Activated CD4-positive, alpha-beta T cell treated with anti-CD3 and anti-CD28 coated beads, Interleukin-2, amount 50 U/mL, for 1 hour (primary cell): ENCODE measurements at places on chromosomes 1 and 21.
A peak's percentile ranks its signal among the peaks of the same experiment; 100 is the strongest.

DNA sequence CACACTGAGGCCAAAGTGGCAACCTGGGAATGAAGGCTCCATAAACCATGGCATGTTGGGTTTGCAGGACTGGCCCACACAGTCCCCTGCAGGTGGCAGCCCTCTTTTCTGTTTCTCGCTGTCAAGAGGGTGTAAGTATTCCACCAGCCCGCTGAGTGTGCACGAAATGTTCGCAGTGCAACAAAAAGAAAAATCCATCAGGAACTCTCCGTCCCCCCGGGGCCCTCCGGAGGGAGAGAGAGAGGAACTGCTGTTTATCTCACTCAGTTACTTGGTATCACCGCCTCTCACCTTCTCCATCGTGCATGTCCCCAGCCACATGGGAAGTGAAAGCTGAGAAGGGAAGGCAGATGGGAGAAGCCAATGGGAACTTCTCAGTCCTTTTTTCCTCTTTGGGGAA is 38.3 kb downstream of the NCF2 start:
- no peak for DNase-seq

GRCh38 chr1:156766298-156767100 is 836 bp upstream of the PRCC start:
- DNase-seq: no peak

GRCh38 chr1:236736761-236737160 is 50.5 kb downstream of the ACTN2 start:
- DNase-seq: no peak

- DNase-seq: no peak
Observed at GRCh38 chr21:45288441-45288841, 746 bp upstream of the POFUT2 start.

DNA sequence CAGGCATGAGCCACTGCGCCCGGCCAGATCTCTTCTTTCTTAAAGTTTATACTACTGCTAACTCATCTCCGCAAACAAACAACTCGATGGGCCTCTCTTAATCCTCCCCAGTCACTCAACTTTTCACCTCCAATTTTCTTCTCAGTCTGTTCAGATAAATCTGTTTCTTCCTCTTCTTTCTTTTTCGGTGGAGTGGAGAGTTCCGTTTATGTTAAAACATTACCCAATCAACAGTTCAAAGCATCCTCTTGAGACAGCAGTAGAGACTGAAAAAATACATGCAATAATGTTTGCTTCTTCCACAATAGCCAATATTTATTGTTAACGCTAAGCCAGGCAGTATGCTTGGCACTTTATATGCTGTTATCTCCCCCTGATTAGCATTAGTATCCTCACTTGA is 1.4 kb upstream of the ANKRD13C start:
- no peak for DNase-seq

DNA sequence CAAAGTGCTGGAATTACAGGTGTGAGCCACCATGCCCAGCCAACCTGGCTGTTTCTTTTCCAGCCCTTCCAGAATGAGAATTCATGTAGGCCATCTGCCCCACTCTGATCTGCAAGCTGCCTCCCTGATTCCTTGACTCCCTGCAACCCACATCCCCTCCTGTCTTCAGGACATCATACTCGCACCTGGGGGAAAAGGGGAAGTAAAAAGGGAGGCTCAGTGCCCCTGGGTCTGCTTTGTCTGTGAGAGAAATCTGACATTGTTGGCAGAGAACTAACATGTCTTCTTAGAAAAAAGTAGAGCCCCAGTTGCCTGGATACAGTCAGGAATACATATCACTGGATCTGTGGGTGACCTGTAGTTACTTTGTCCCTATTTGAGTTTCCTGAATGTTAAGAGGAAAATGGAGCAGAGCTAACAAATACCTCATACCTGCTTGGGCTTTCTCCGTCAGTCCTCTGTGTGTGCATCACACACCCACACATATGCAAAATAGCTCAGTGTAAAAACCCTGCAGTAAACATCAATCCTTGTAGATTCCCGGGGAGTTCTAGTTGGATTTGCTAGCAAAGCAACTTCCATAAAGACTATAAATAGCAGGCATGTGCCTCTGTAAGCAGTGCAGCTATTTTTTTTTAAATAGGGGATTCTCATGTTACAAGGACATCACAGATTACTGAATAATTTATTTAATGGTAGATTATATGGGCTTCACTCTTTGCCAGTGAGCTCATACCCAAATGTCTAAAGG is 62.9 kb downstream of the TEX35 start:
- DNase-seq: no peak

DNA sequence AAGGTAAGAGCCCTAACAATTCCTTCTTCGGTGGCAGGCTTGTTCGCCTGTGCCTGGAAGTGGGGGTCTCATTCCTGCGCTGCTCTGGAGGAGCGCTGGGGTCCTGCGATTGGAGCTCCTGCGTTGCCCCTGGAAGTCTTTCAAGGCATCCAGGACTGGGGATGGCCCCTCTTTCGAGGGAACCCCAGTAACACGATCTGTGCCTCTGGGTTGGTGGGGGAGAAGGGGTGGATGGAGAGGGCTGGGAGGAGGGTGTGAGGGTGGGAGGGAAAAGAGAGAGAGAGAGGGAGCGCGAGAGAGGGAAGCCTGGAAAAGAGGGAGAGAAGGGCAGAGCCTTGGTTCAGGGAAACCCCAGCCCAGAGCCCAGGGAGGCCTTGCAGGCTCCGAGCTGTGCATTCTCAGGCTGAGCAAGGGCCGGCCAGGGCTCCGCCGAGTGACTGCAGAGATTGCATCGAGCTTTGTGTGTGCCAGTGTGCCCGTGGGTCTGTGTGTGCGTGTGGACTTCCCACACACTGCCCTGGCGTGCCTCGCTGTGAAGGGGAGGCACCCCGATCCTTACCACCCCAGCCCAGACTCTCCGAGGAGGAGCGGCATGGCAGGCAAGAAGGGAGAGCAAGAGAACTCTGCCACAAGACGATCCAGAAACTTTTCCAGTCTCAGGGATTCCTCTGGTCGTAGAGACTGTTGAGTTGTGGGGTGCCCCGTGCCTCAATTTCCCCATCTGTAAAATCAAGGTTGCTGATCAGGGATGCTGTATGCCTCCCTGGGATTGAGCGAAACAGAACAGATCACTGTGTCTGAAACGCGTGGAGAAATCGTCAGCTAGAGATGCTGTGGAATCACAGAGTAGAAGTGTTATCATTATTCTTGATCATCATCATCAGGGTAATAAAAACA is 619 bp downstream of the BCL9 start:
- no peak for DNase-seq

DNA sequence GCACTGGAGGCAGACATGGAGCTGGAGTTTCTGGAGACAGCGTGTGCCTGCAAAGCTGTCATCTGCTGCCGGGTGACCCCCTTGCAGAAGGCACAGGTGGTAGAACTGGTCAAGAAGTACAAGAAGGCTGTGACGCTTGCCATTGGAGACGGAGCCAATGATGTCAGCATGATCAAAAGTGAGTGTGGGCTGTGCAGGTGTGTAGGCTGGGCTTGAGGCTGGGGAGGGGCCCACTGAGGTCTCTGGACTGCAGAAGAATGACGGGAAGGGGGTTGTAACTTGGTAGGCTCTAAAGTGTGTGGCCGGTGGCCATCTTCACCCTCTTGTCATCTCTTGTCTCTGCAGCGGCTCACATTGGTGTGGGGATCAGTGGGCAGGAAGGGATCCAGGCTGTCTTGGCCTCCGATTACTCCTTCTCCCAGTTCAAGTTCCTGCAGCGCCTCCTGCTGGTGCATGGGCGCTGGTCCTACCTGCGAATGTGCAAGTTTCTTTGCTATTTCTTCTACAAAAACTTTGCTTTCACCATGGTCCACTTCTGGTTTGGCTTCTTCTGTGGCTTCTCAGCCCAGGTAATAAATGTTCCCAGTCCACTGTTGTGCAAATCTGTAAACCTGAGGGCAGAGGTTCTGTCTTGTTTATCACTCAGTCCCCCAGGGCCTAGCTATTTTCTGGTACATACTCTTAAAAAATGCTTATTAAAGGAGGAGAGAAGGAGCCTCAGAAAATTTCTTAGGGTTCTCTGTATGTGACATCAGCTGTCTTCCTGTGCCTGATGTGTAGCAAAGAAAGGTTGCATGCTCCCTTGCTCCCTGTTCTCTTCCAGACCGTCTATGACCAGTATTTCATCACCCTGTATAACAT is 19.9 kb downstream of the ATP8B2 start:
- peak; percentile 83 for DNase-seq

GRCh38 chr1:115753830-115754229 is 14.7 kb downstream of the CASQ2 start:
- DNase-seq: no peak

DNA sequence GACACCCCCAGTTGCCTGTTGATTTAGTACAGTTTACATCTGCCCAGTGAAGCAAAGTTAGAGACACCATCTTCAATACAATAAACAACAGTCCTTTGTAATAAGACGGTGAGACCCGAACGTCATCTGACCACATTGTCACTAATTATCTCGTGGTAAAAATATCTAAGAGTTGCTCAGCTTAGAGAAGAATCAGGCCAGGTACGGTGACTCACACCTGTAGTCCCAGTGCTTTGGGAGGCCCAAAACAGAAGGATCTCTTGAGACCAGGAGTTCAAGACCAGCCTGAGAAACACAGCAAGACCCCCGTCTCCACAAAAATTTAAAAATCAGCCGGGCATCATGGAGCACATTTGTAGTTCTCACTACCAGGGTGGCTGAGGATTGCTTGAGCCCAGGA is 53.5 kb downstream of the CD34 start:
- DNase-seq: no peak

DNA sequence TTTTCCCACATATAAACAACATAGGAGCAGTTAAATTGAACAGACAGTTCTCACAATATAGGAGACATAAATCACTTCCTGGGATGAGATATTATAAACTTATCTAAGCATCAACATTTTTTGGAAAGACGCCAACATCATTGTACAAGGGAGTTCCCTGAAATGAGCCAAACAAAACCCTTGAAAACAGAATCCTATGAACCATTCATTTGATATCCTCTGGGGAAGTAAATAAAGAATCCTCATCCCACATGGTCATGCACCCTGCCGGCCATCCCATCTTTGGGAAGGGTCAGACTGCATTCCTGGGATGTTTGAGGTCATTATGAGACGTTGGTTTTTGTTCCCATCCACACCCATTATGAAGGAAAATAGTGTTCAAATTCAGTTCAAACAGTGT is 111.8 kb upstream of the USP25 start:
- no peak for DNase-seq

- no peak for DNase-seq
Observed at GRCh38 chr1:158425027-158425426, 1.0 kb downstream of the OR10K2 start.

GRCh38 chr21:42245331-42246193 is 26.6 kb downstream of the ABCG1 start:
- DNase-seq: no peak

GRCh38 chr1:22317231-22317919 is 134.3 kb upstream of the ZBTB40 start:
- no peak for DNase-seq

GRCh38 chr1:209433649-209434031 is 149.9 kb upstream of the CAMK1G start:
- DNase-seq: no peak

DNA sequence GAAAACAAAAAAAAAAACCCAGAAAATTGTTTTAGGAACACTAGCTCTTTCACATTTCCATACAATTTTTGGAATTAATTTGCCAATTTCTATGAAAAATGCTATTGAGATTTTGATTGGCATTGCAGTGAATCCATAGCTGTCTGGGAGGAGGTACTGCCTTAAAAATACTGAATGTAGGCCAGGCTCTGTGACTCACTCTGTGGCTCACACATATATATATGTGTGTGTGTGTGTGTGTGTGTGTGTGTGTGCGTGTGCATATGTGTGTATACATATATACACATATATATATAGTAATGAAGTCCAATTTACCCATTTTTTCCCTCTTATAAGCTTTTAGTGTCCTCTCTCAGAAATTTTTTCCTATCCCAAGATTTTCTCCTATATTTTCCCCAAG is 214.2 kb upstream of the DMRTA2 start:
- DNase-seq: no peak

DNA sequence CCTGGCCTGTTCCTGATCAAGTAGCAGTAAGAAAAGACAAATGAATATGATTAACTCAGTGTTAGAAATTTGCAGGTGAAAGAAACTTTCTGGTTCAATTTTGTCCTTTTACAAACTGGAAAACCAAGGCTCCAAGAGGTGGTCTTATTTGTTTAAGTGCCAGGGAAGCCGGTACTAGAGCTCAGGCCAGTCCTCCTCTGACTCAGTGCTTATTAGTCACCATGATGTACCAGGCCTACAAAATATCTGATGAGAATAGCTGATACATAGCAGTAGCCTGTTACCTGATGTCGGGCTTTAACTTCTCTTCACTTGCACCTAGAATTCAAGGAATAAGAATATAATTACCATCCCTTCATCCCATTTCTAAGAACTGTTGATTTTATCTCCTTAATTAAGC is 394.8 kb downstream of the LMX1A start:
- no peak for DNase-seq

DNA sequence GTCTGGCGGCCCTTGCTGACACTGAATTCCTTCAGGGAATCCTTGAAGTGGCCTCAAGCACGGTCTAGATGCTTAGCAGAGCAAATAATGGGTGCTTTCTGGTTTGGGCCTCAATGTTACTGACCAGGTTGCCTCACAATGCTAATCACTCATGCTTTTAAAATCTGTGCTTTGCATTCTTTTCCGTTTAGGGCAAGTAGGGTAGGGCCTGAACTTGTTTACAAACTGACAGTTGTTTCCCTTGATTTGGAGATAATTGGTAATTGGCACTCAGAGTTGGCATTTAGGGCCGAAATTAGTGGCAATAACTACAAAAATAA is 1.4 kb downstream of the VPS13D start:
- no peak for DNase-seq

DNA sequence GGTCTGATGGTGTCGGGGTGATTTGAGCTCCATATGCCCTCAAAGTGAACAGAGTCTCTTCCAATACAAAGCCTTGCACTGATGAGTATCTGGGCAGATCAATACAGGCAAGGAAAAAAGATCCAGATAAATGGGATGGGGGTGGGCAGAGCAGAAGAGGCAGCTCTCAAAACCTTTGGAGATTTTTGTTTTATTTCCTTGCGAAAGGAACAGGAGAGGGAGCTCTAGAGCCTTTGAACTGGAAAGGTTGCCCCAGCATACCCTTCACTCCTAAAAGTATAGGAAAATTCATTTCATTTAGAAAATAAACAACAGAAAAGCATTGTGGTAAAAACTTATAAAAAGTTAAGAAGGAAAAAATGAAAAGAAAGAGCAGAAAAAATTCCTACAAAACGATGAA is 31.4 kb upstream of the OLIG2 start:
- DNase-seq: no peak

DNA sequence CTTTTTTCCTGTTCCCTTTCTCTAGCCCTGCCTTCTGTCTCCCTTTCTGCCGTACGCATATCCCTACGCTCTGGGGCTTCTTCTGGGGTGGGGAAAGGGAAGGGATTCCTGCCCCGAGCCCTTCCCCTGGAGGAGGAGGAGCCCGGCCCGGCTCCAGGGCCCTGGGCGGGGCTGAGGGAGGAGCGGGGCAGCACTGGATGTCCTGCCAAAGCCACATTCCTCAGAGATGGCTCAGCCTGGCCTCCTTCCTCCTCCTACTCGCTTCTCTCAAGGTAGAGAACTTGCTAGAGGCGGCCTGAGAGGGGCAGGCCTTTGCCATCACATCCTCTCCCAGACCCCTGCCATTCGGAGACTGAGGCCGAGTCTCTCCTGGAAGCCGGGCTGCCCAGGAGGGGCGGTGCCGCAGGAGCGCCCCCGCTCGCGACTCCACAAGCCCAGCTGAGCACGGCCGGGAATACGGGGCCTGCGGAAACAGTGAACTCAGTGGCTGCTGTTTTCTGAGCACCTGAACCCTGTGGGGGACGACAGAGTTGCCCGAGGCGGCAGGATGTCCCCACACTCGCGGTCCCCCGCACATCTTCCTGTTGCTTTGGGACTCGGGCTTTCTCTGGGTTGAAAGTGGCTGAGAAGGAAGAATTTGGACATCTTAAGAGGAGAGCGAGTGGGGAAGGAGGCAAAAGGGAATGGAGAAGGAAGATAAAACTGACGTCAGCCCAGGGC is 12.2 kb downstream of the ADAMTSL4 start:
- peak; percentile 51 for DNase-seq
